Upper lobe of right lung (tissue), 1 donor: ENCODE measurements at places on chromosomes 3 and 15.

DNA sequence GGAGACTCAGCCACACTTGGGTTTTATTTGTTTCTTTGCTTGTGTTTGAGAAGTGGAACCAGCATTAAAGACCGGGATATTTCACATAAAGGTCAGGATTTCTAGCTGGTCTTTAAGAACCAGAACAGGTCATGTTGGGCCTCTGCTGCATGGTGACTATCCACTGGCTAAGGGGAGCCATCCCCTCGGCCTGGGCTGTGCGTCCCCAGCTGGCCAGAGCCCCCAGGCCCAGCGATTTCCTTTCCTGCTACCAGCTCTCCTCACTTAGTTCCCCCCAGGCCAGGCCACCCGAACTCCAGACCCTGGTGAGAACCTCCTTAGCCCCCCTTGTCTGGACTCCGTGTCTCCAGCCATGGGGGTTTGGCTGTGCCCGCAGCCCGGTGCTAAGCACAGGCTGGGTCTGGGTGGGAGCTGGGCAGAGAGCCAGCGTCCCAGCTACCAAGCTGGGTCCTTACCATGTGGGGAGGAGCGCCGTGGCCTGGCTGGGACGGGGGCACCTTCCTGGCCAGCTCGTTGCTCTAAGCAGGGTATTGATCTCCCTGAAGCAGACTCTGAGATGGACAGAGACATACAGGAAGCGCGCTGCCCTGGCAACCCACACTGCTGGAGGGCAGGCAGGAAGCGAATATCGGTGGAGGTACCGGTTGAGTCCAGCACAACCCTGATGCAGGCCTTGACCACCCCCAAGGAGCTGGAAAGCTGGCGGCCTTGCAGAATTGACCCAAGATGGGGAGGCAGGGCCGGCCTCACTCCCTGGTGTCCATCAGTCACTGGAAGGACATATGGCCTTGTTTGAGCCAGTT lies 49.4 kb downstream of the KLF15 start:
- no peak for DNase-seq

DNA sequence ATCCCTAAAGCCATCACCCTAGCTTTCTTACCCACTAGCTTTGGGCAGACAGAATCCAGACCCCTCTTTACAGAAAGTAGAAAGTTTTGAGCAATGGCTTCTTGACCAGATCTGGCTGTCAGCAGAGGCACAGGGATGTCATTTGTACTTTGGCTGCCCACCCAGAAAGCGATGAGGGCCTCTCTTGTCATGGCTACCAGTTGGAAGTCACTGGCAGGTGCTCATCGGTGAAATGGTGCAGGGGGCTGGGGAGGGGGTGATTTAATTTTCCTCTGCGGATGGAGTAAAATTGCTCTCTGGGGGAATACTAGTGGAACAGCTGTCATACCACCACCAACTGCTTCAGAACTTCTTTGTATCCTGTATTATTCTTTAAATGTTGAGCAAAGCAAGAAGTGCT lies 393.7 kb downstream of the LSAMP start:
- no peak for DNase-seq

GRCh38 chr3:38988955-38989354 lies 62.8 kb downstream of the SCN11A start:
- no peak for DNase-seq

GRCh38 chr15:75791337-75791713 lies 51.9 kb upstream of the UBE2Q2 start:
- no peak for DNase-seq

DNA sequence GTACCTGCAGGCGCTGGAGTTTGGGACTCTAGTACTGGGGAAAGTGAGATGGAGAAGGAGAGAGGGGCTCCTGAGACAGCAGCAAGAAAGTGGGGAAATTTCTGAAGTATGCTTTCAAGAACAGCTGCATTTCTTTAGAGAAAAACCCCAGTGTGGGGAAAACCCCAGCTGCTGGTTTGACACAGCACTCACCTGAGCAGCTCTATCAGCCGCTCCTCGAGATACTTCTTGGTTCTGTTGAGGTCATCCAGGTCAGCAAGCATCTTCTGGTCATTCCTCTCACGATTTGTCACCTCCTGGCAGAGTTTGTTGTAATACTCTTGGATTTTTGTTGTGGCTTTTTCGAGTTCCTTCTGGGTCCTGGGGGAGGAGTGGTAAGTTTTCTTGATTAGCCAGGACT lies 18.8 kb downstream of the CXCR6 start:
- no peak for DNase-seq

- no peak for DNase-seq
These were observed 170.2 kb upstream of the P2RY1 start for GRCh38 chr3:152664766-152665165.

- DNase-seq: no peak
These were observed 102.8 kb upstream of the SEMA6D start for GRCh38 chr15:47614360-47615011.

DNA sequence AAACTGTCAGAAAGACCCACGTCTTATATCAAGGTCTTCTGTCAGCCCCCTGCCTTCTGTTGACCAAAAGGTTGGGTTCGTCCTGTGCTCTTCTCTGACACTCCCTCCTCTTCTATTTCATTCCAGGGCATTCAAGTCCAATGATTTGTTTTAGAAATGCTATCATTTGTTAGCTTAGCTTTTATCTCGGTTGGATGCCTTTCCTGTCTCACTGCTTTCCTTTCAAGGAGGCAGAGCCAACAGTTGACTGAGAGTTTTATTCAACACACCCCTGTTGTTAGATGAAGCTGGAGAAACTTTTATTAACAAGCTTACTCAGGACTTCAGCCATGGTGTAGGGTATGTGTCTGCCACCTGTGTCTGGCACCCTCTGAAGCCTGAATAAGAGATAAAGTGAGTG lies 112.0 kb upstream of the SLC7A14 start:
- DNase-seq: no peak

DNA sequence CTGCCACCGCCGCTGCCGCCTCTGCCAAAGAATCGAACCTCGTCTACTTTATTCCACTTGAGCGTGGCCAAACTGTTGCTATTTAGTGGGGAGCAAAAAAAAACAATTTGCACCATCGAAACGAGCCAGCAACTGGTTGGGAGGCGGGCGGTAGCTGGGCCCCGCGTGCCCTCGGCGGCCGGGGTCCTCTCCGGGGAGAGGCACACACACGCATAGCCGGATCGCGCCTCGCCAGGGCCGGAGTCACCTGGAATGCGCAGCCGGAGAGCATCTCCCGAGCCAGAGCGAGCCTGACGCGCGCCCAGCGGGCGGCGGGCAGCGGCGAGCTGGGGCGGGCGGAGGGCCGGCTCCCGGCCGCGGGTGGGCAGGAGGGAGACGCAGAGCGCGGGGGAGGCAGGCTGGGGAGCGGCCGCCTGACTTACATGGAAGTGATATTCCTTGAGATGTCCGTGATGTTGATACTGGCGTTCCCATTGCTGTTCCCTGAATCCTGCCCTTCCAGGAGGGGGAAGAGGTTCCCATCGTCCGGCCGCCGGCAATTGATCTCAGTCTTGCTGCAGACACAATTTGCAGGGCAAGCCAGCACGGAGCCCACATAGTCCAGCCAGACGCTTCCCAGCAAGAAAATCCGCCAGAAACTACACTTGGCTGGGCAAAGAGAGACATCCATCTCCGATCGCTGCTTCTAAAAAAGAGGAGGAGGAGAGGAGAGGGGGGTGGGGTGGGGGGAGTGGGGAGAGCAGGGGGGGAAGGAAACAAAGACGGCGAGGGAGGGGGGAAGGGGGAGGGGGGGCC lies 858 bp downstream of the NTRK3 start:
- peak; percentile 70 for DNase-seq

GRCh38 chr3:151580591-151580990 lies 119.7 kb upstream of the IGSF10 start:
- DNase-seq: no peak

- no peak for DNase-seq
These were observed 651.8 kb upstream of the SGO1 start for GRCh38 chr3:20837676-20838302.

- DNase-seq: no peak
These were observed 11.7 kb upstream of the ADAMTS17 start for GRCh38 chr15:100353449-100353848.

GRCh38 chr3:80094589-80094988 lies 326.8 kb upstream of the ROBO1 start:
- no peak for DNase-seq

- DNase-seq: no peak
These were observed 44.8 kb downstream of the FGD5 start for GRCh38 chr3:14863333-14864100.

- DNase-seq: no peak
These were observed 40.3 kb upstream of the NDUFB4 start for GRCh38 chr3:120555657-120556509.

- no peak for DNase-seq
These were observed 491.6 kb upstream of the TPRG1 start for GRCh38 chr3:188680189-188680588.

DNA sequence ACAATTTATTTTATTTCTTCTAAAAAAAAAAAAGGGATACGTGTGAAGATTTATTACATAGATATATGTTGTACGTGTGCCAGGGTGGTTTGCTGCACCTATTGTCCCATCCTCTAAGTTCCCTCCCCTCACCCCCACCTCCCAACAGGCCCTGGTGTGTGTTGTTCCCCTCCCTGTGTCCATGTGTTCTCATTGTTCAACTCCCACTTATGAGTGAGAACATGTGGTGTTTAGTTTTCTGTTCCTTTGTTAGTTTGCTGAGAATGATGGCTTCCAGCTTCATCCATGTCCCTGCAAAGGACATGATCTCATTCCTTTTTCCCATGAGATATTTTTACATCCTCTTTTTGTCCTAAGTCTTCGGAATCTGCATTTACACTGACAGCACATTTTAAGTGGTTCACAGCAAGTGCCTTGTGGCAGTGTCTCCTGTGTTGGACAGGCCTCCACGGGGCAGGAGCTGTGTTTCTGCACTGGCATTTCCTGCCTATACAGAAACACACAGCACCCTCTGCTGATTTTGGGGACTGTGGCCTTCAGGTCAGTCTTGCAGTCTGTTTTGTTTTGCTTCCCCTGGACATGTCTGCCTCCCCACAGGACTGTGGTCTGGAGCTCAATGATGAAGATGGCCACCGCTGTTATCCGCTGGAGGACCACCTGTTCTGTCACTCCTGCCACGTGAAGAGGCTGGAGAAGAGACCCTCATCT lies 12.7 kb upstream of the SACM1L start:
- no peak for DNase-seq

DNA sequence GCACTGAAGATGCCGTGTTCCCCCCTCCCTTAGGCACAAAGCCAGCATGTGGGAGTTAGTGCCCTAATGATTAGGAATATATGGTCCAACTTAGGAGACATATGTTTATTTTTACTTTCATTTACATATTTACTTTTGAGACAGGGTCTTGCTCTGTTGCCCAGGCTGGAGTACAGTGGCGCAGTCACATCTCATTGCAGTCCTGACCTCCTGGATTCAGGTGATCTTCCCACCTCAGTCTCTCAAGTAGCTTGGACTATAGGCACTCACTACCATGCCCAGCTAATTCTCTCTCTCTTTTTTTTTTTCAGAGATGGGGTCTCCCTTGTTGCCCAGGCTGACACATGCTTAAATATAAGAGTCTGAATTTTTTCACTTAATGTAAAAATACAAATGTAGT lies 51.6 kb upstream of the TBC1D23 start:
- no peak for DNase-seq

- DNase-seq: no peak
These were observed 18.3 kb upstream of the IGF2BP2 start for GRCh38 chr3:185843126-185843525.

GRCh38 chr15:90336705-90337141 lies 15.4 kb upstream of the ZNF774 start:
- DNase-seq: no peak
